ENCODE measurements at places on chromosomes 7 and 10.

GRCh38 chr10:4130685-4131084 is 345.7 kb upstream of the KLF6 start:
- DNase-seq = no peak

DNA sequence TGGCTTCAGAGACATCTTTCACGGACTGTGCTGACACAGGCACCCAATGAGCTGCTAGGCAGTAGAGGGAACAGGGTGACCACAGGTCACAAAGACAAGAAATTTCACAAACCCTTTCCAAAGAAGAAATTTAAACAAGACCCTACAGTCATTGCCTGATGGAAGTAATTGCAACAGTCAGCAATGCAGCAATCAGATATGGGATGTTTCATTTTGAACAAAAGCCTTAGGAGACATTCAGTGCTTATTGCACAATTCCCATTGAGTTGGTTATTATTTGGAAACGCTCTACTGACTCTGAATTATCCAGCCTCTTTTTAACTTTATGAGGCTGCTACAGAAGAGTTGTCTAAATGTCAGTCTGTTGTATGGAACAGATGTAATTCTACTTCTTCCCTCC is 85.5 kb downstream of the ETV1 start:
- no peak for DNase-seq

DNA sequence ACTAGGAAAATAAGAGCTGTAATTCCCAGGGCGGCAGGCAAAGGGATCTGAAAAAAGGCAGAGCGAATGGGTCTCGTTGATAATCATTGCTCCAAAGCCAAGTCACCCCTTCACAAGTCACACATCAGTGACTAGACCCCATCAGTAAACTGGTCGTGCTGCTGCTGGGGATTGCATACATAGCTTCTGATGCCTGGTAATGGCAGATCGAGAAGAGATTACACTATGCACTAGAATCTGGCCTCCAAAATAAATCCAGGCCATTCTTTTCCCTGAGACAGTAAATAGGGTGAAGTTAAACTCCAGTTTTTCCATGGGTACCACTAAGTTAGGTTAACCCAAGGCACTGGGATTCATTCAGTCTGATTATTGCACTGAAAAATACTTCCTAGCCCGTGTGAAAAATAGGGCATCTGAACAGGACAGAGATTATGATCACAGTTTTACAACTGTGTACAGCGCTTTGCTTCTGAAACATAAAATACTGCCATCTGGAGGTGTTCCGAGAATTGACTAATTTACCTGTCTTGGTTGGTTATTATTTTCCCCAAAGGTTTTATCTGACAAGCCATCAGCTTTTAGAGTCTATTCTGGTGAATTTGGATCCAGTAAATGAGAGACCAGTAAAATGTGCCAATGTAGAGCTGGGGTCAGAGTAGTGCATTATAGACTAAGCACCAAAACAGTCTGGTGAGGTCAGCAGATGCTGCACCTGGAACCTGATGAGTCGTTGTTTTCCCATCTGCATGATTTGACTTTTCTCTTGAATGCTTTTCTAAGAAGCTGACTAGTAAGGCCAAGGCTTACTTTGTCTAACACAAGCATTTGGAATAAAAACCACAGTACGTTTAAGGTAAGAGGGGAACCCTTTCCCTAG is 82.9 kb upstream of the AFAP1L2 start:
- no peak for DNase-seq

- DNase-seq = no peak
Measured at GRCh38 chr10:44046605-44047004, 338.3 kb downstream of the CXCL12 start.

DNA sequence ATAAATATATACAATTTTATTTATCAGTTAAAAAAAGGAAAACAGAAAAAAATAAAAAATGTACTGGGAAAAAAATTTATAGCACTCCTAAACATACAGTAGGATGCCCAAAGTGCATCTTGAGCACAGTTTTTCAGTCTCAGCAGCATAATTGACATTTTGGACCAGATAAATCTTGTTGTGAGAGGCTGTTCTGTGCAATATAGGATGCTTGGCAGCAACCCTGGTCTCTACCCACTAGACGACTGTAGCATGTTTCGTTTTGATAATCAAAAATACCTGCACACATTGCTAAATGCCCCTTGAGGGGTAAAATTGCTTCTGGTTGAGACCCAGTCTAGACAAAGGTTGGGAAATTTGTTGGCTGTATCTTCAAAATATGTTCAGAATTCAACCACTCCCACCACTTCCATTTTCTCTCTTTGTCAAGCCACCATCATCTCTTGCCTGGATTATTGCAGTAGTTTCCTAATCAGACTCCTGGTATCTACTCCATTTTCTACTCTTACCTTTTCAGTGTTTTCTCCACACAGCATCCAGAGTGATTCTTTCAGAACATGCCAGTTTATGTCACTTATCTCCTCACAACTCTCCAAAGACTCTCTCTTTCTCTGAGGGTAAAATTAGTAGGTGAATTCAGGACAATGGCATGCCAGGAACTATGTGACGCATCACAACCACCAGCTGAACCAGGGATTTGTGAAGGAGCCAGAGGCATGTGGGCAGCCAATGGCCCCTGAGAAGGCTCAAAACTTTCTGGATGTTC is 91.4 kb downstream of the GPR85 start:
- DNase-seq = no peak

GRCh38 chr10:122302315-122302714 is 31.2 kb downstream of the BTBD16 start:
- no peak for DNase-seq

DNA sequence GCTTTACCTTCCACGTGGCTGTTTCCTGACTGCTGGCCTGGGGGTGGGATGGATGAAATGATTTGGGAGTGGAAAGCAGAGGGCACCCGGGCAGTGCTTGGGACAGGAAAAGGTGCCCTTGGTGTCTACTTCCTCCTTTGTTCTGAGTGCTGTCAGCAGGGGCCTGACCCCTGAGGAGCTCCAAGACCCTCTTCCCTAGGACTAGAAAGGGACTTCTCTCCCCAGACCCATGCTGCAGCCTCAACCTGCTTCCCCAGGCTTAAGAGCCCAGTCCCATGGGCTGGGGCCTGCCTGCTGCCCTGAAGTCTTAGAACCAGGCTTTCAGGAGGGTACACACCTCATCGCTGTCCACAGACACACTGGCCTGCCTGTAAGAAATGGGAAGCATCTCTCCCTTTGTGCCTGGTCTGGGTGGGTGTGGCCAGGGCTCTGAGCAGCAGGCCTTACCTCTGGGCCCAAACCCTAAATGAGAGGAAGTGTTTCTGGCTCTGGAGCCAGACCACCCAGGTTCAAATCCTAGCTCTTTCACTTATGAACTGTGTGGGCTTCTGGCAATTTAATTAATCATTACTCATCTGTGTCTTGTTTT is 12.9 kb downstream of the CDH23 start:
- DNase-seq = no peak

Data from mucosa of descending colon (tissue), 3 donors.